Right ventricle myocardium inferior (tissue), 1 donor: ENCODE measurements at places on chromosomes 3 and 15. TPM values are rescaled to one million over a fixed set of nuclear protein-coding genes. Genes with fewer than 3 reads are reported as not detected.

- no peak for DNase-seq
Observed at GRCh38 chr3:54518011-54518675, 395.8 kb downstream of the CACNA2D3 start.

DNA sequence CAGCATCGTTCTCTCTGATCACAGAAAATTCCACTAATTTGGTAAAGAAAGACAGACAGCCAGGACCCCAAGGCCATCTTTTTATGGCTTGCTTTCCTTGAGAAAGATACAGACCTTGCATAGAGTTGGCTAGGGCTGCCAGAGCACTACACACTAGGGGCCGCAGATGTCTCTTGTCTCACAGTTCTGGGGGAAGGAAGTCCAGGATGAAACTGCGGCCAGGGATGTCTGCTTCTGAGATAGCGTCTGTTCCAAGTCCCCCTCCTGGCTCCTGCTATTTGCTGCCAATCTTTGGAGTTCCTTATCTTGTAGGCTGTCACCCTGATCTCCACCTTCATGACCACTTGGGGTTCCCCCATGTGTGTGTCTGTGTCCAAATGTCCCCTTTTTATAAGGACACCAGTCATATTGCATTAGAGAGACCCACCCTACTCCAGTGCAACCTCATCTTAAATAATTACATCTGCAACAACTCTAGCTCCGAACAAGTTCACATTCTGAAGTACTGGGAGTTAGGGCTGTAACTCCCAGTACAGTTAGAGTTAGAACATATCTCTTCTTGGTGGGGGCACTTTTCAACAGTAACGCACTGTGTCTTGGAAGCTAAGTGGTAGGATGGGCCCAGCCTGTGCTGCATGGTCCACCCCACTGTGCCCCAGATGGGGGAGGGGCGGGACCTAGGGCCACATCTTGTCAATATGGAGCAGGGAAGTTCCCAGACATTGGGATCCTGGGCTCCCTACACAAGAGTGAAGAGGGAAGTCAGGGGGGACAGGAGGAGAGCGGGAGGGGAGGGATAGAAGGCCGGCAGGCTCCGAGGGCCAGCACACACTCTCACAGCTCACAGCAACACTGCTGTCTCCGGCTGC lies 42.2 kb downstream of the KLF15 start:
- no peak for DNase-seq

DNA sequence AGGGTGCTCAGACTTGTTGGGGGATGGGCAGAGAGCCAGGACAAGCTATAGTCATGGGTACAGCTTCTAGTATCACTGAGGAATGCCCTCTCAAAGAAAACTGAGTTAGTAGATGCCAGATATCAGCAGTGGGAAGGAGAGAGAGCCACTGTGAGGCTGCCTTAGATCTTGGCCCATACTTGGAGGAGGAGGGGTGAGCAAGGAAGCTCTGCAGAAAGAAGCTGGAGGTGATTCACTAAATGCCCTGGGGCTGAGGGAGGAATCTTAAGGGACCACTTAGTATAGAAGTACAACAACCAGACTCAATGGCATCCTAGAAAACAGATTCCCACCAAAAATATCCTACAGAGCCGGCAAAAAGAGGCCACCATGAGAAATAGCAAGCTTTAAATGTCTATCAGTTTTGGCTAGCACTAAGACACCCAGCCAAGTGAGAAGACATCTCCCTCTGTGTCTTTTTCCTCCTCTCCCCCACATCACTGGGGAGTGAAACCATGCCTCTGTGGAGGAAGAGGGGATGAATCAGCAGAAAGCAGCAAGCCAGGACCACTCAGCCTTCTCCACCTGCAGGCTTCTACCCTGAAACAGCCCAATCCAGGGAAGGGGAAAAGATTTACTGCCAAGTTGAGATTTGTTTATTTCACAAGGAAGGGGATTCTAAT lies 282.5 kb upstream of the STT3B start:
- no peak for DNase-seq

DNA sequence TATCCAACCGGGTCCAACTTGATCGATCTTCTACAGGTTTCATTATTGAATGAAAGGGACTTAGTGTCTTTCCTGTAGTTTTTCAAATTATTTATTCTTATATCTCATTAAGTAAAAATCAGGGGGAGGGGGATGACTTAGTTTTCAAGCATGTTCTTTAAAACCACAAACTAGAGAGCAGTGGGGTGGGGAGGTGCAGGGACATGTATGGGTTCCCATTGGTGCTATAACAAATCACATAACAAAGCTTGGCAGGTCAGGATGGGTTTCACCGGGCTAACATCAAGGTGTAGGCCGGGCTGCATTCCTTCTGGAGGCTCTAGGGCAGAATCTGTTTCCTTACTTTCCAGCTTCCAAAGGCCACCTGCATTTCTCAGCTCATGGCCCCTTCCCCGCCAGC lies 32.7 kb downstream of the CCNL1 start:
- DNase-seq = no peak

DNA sequence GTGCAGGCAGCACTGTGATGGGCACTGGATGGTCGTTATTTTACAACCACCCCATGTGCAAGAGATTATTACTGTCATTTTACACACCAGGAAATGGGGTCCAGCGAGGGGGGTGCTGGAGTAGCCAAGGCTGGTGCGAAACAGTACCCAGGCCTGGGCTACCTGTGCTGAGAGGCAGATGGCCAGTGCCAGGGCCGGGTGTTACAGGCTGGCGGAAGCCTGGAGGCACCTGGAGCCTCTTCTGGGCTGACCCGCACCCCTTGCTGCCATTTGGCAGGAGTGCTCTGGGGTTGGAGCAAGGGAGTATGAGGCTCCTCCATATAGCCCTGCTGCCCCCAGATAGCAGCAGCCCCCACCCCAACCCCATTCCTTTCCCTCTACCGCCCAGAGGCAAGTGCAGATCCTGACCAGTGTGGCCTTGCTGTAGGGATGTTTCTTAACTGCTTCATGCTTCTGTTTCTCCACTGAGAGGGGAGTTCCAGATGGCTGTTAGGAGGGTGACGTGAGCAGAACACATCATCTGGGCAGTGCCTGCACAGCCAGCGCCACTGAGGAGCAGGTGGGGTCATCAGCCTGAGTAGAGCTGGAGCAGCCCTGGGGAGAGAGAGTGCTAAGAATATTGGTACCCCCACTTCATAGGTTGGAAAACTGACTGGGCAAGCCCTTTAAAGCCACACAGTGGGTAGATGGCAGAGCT lies 15.3 kb downstream of the SNX33 start:
- no peak for DNase-seq

TMC3 gene
- not detected for total RNA-seq

DNA sequence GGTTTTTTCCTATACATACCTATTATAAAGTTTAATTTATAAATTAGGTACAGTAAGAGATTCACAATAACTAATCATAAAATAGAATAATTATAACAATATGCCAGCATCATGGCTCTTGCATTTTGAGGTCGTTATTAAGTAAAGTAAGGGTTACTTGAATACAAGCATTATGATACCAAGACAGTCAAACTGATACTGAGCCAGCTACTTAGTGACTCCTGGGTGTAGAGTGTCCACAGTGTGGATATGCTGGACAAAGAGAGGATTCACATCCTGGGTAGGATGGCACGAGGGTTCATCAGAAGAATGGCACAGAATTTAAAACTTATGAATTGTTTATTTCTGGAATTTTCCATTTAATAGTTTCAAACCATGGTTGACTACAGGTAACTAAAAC lies 157.2 kb upstream of the IL12A start:
- no peak for DNase-seq

DNA sequence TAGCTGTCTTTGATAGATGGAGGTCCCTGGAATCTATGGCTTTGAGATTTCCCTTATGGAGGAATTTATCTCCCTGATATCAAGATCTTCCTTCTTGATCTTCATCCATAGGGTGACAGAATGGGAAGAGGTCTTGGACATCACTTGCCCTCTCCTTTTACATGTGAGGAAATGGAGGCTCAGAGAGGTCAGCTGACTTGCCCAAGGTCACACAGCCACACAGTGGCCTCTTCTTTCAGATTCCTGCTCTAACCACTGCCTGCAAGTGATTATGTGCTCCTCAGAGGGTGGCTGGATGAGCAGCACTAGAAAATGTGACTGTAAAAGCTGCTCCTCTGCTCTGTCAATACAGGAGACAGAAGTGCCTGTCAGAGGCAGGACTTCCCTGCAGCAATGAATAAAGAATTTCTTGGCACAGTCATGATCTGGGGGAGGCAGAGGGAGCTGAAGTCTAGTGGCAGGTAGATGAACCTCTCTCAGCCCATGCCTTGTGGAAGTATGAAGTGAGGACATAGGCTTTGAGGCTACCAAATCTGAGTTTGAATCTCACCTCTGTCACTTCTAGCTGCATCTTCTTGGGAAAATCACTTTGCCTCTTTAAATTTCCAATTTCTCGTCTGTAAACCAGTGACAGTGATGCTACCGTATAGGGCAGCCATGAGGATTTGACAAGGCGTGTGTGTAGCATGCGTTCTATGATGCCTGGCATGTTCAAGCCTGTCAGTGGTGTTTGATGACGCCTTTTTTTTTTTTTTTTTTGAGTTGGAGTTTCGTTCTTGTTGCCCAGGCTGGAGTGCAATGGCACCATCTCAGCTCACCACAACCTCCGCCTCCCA lies 12.0 kb downstream of the SSUH2 start:
- no peak for DNase-seq

TRANK1 gene
- 5.7 TPM for total RNA-seq

DNA sequence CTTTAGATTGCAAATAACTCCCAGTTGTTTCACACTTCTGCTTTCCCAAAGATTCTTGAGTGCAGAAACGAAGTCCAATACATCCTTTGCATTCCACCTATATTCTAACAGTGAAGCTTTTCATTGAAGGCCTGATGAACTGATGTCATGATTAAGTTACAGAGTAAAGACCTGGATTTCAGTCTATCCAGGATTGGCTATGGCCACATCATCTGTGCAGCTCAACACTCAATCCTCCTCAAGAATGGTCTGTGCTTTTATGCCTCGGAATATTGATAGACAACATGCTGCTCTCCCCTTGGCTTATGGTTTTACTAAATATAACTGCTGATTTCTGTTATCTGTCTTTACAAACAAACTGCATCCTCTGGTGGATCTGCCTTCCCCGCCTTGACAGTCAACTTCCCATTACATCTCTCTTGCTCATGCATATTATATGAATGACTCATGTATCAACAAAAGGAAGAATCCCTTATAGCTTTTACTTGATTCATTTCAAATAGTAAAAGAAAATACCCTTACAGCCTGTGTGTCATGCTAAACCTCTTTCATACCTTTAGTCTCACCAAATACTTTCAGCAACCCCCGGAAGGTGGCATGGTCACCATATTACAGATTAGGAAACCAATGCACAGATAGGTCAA lies 59.5 kb downstream of the SCN11A start:
- DNase-seq = no peak

PLAAT1 gene
- total RNA-seq = 4.2 TPM

DNA sequence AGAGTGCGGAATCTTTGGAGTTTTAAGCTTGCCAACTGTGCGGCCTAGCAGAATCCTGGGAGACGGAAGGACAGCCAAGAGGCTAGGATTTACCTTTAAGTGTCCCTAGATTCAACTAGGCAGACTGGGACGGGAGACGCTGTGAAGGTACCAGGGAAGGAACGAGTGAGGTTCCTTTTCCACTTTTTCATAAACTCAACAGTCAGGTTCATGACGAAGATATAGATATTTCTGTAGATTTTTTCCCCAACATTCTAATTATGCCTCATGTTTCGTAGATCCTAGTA lies 564 bp upstream of the GABPB1 start:
- no peak for DNase-seq

- no peak for DNase-seq
Observed at GRCh38 chr15:91980502-91981267, 127.2 kb downstream of the SLCO3A1 start.

DNA sequence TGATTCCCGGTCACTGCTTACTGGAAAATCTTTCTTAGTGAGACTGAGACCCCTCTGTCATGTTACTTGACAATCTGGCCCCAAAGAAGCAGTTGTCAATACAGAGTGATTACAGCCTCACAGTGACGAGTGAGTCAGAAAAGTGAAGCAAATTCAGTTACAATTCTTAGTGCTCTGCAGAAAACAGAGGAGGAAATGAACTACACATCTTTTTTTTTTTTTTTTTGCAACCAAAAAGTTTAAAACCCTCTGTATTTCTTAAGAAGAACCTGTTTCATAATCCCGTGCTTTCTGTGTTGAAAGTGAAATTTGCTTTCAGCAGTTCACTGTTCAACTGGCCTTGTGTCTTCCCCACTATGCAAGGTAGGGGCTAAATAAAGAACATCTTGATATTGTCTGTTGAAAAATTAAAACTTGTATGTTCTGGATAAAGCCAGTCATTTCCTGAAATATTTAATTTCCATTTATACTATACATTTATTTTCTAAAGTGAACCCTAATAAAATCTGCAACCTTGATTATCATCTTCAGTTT lies 1.9 kb downstream of the AQP9 start:
- DNase-seq = no peak

DNA sequence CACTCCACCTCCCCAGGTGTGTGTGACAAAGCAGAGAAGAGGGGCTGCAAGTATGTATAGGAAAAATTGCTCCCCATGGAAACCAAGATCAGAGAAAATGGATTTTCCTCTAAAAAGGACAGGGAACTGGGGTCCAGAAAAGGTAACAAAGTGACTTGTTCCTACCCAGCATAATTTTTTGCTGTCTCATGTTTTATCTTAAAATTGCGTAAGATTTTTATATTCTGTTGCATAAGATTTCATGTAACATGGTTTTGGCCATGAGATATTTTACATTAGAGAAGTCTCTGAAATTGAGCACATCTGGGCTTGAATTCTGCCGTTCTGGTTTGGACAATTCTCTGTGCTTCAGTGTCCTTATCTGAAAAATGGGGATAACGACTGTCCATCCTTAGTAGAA lies 335.7 kb upstream of the RORA start:
- no peak for DNase-seq

- DNase-seq = no peak
Observed at GRCh38 chr3:147380387-147380951, 25.9 kb downstream of the ZIC4 start.

TRIM71 gene
- total RNA-seq = not detected

DNA sequence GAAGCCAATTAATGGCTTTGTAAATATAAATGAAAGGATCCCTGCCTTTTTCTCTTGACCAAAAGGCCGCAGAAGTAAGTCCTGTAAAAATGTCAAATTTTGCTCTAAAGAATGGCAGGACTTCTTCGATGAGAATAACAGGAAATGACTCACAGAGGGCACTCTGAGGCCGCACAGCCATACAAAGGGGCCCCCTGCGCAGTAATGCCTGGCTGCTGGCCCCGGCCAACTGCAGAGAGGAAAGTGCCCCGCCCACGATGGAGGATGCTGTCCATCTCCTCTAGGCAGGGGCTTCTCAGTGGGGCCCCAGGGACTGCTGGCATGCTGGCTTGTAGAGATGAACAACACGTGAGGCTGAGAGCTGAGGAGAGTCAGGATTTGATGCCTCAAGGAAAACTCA lies 18.1 kb upstream of the SCN10A start:
- peak; percentile 75 for DNase-seq

SLTM gene
- total RNA-seq = 49.2 TPM
